ENCODE measurements at places on chromosomes 2 and 18.

DNA sequence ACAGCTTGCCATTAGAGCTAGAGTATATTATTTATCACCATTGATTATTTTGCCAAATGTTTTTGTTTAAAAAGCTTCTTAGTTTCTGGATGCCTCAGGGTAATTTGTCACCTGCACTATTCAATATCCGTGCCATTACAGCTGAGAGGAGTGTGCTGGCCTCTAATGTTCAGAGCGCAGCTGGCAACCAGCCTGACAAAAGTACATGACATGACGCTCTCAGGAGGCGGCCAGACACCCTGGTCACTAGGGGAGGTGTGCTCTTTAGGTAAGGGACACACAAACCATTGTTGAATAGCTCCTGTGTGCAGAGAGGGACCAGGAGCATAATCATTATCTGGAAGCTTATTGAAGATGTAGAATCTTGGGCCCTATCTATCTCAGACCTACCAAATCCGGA is 20.3 kb downstream of the LIMS1 start:
- H3K27me3 ChIP-seq: no peaks in the 10 kb centered on the region
- peaks cover 3% of the 10 kb centered on the region for H3K36me3 ChIP-seq
- peaks cover 3% of the 10 kb centered on the region for H3K4me1 ChIP-seq

DNA sequence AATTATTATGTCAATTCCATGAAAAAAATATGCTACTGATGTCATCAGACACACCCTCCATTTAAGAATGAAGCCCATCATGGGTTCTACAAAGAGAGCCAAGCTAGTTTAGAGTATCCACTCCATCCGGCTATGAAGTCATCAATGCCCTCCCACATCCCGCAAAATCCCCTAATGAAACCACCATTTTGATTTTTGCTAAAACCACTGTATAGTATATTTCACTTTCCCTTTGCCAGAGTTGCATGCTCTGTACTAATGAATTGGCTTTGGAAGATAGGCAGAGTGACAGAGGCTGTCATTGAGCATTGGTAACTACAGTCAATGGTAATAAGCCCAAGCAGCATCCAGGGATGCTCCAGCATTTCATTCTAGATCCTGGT is 118.6 kb downstream of the ANKRD44 start:
- no peaks in the 10 kb centered on the region for H3K27me3 ChIP-seq
- H3K27ac ChIP-seq: peak overlapping the region; percentile 97
- peak overlapping the region; percentile 72 for H3K4me3 ChIP-seq

DNA sequence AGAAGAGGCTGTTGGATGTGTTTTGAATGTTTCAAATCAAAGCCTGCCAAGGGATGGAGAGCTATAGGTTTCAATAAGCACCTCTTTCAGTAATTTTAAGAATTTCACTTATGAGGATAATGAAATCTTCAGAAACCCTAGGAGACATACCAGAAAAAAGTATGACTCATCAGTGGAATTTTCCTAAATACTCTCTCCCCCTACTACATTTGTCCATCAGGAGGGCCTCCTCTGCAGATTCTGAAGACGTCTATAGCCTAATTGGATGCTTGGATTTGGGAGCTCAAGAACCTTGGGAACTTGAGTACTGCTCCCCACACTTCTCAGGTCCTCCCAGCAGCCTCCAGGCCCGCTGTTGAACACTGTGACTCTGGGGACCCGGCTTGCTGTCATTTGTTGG is 374.3 kb downstream of the SLC4A3 start:
- no peaks in the 10 kb centered on the region for H3K36me3 ChIP-seq
- H3K27ac ChIP-seq: no peak overlapping the region
- no peak overlapping the region for H3K4me3 ChIP-seq
- H3K27me3 ChIP-seq: peaks cover 12% of the 10 kb centered on the region

DNA sequence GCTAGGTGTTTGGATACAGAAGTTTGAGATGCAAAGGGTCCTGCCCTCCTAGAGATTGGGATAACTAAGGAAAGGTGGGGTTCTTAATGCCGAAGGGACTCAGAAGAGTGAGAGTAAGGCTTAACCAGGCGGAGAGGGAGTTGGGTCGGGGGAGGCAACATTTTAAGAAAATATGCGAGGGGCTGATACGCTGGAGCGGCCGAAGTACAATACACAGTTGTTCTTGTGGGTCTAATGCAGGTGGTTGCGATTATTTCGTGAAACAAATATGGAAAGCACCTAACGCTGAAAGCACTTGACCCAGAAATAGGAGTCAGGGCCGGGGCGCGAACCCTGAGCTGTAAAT is 344 bp upstream of the MRPL33 start:
- H3K4me1 ChIP-seq: peaks cover 30% of the 10 kb centered on the region
- H3K36me3 ChIP-seq: peaks cover 8% of the 10 kb centered on the region
- no peaks in the 10 kb centered on the region for H3K27me3 ChIP-seq
- peak overlapping the region; percentile 99 for H3K27ac ChIP-seq

DNA sequence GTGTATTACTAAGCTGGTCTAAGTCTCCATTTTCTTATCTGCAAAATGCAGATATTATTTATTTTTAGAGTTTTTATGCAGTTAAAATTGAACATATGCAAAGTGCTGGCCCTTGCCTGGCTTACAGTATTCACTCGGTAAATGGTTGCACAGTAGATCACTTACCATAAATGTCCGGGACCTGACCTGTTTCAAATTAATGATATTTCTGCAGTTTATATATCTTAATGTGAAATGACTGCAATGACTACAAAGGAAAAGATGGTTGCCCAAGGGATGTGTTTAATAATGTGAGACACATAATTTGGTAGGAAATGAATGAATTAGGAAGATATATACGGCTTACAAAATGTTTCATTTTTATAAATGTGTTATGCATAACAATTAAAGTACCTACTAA is 37.1 kb downstream of the LRRC30 start:
- no peak overlapping the region for H3K27ac ChIP-seq
- no peaks in the 10 kb centered on the region for H3K36me3 ChIP-seq
- peaks cover 5% of the 10 kb centered on the region for H3K27me3 ChIP-seq
- H3K4me3 ChIP-seq: no peak overlapping the region

GRCh38 chr2:100198461-100199230 is 56.3 kb upstream of the AFF3 start:
- peaks cover 9% of the 10 kb centered on the region for H3K27me3 ChIP-seq
- H3K4me1 ChIP-seq: peaks cover 2% of the 10 kb centered on the region
- H3K36me3 ChIP-seq: peaks cover 2% of the 10 kb centered on the region
- no peak overlapping the region for H3K4me3 ChIP-seq
- no peak overlapping the region for H3K27ac ChIP-seq

GRCh38 chr2:230714136-230714480 is 1.5 kb downstream of the CAB39 start:
- DNase-seq: peak; percentile 18
- peaks cover 45% of the 10 kb centered on the region for H3K4me1 ChIP-seq
- H3K27ac ChIP-seq: peak overlapping the region; percentile 96
- H3K4me3 ChIP-seq: peak overlapping the region; percentile 97

DNA sequence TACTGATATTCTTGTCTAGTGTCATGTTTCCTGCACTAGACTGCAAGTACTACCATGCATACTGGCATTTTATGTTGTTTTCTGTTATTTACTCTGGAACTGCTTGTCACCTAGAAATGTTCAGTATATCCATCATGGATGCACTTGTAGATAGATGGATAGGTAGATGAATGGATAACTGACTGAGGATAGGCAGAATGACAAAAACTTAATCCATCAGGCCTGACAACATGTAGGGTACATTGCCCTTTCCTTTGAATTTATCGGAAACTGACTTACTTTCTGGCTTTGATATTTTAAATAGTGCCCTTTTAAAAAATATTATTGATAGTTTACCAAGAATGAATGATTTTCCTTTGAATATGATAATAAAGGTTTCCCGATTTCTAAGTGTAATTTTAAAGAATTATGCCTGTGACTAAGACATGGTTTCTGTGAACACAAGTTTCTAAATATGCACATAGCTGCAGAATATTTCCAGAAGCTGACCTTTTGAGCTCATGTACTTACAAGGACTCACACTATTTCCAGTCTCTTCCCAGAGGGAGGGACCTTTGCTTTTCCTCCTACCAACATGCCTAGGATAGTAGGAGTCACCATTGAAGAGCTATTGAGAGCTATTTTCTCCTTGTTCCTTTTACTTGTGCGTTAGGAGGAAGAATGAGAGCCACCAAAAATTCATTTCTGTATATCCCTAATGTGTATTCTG is 81.3 kb downstream of the ANKRD12 start:
- H3K27me3 ChIP-seq: no peaks in the 10 kb centered on the region
- DNase-seq: no peak
- H3K4me3 ChIP-seq: no peak overlapping the region
- H3K27ac ChIP-seq: no peak overlapping the region

GRCh38 chr2:239827523-239827890 is 197.6 kb downstream of the NDUFA10 start:
- peaks cover 24% of the 10 kb centered on the region for H3K27me3 ChIP-seq
- peaks cover 6% of the 10 kb centered on the region for H3K4me1 ChIP-seq
- H3K27ac ChIP-seq: no peak overlapping the region
- H3K4me3 ChIP-seq: no peak overlapping the region
- no peaks in the 10 kb centered on the region for H3K36me3 ChIP-seq

- H3K36me3 ChIP-seq: no peaks in the 10 kb centered on the region
Measured at GRCh38 chr2:6986912-6987361, 69.7 kb downstream of the RNF144A start.

DNA sequence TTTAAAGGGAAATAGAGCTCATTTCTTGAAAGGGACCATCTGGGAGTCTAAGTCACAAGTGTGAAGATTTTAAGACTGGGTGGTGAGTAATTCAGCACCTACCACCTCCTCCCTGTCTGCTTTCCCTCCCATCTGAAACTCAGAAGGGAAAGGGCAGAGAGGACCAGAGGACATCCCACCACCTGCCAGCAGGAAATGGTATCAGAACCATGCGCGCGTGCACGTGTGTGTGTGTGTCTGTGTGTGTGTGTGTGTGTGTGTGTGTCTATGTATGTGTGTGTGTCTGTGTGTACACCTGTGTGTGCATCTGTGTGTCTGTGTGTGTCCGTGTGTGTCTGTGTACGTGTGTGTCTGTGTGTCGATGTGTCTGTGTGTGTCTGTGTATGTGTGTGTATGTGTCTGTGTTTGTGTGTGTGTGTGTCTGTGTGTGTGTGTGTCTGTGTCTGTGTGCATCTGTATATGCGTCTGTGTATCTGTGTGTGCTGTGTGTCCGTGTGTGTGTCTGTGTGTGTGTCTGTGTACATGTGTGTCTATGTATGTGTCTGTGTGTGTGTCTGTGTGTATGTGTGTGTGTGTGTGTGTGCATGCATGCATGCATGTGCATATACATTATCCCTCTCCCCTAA is 76.8 kb downstream of the ZFP36L2 start:
- peaks cover 2% of the 10 kb centered on the region for H3K36me3 ChIP-seq
- no peaks in the 10 kb centered on the region for H3K27me3 ChIP-seq
- peak overlapping the region; percentile 42 for H3K27ac ChIP-seq
- peaks cover 25% of the 10 kb centered on the region for H3K4me1 ChIP-seq
- H3K4me3 ChIP-seq: peak overlapping the region; percentile 39
